ENCODE measurements at places on chromosomes 7 and 10. TPM values are rescaled to one million over a fixed set of nuclear protein-coding genes. Genes with fewer than 3 reads are reported as not detected.

The ADARB2 gene
- total RNA-seq: not detected

The GRK5 gene
- total RNA-seq: 11.9 TPM

The MKRN1 gene
- 83.0 TPM for total RNA-seq

The SFMBT2 gene
- 1.1 TPM for total RNA-seq

The OPTN gene
- 34.8 TPM for total RNA-seq

The SFRP4 gene
- not detected for total RNA-seq

The AGMO gene
- not detected for total RNA-seq

The IRF5 gene
- total RNA-seq: 0.18 TPM

The SEC31B gene
- total RNA-seq: 1.1 TPM

The OR6V1 gene
- total RNA-seq: not detected

The PBLD gene
- 5.7 TPM for total RNA-seq

The HNRNPA2B1 gene
- total RNA-seq: 49.3 TPM

The FGF8 gene
- total RNA-seq: not detected

The SLC26A3 gene
- total RNA-seq: not detected

The TLL2 gene
- total RNA-seq: under 0.01 TPM

The GATAD1 gene
- 9.3 TPM for total RNA-seq

The BEND7 gene
- 3.1 TPM for total RNA-seq

The ADIRF gene
- 2.3 TPM for total RNA-seq

The TWIST1 gene
- total RNA-seq: 18.6 TPM

The NYAP1 gene
- 0.28 TPM for total RNA-seq

The ITGB8 gene
- total RNA-seq: 10.8 TPM

The CXCL12 gene
- 15.8 TPM for total RNA-seq

The AGFG2 gene
- total RNA-seq: 3.0 TPM

The ARHGEF35 gene
- not detected for total RNA-seq

The TMEM176A gene
- not detected for total RNA-seq

The GALNT17 gene
- total RNA-seq: not detected

The PPP1R3A gene
- not detected for total RNA-seq

The PTPRN2 gene
- under 0.01 TPM for total RNA-seq

The LRGUK gene
- total RNA-seq: under 0.01 TPM

The TRRAP gene
- total RNA-seq: 12.5 TPM

The ANKRD30A gene
- total RNA-seq: not detected

The C7orf57 gene
- not detected for total RNA-seq

The EN2 gene
- total RNA-seq: not detected

The PRTFDC1 gene
- total RNA-seq: 17.9 TPM

The ZNF467 gene
- total RNA-seq: not detected
